ENCODE measurements at places on chromosomes 1 and 21.

GRCh38 chr1:244211559-244211944 is 160.5 kb downstream of the ZBTB18 start:
- no peak for DNase-seq

DNA sequence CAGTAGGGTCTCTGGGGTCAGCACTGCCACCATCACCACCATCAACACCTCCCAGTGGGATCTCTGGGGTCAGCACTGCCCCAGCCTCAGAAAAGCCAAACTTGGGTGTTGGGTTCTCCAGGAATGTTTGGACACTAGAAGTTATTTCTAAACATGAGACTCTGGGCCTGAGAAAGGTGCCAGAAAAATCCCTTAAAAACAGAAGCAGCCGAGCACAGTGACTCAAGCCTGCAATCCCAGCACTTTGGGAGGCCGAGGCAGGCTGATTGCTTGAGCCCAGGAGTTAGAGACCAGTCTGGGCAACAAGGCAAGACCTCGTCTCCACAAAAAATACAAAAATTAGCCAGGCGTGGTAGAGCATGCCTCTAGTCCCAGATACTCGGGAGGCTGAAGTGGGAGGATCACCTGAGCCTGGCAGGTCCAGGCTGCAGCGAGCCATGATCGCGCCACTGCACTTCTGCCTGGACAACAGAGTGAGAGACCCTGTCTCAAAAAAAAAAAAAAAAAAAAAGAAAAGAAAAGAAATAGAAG is 470 bp downstream of the PTAFR start:
- no peak for DNase-seq

GRCh38 chr1:202952818-202953217 is 5.3 kb downstream of the ADIPOR1 start:
- DNase-seq: no peak

GRCh38 chr1:33350611-33351280 is 29.8 kb upstream of the A3GALT2 start:
- no peak for DNase-seq

DNA sequence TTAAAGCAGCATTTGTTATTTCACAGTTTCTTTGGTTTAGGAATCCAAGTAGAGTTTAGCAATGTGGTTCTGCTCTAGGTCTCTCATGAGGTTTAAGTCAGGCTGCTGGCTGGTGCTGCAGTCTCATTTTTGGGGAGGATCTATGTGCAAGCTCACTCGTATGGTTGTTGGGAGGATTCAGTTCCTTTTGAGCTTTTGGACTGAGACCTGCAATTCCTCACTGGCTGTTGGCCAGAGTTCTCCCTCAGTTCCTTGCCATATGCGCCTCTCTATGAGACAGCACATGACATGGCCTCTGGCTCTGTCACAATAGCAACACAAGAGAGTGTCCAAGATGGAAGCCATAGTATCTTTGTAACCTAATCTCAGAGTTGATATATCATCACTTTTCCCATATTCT is 91.0 kb downstream of the OLFML2B start:
- no peak for DNase-seq

GRCh38 chr1:116256875-116257274 is 116.2 kb upstream of the ATP1A1 start:
- DNase-seq: no peak

DNA sequence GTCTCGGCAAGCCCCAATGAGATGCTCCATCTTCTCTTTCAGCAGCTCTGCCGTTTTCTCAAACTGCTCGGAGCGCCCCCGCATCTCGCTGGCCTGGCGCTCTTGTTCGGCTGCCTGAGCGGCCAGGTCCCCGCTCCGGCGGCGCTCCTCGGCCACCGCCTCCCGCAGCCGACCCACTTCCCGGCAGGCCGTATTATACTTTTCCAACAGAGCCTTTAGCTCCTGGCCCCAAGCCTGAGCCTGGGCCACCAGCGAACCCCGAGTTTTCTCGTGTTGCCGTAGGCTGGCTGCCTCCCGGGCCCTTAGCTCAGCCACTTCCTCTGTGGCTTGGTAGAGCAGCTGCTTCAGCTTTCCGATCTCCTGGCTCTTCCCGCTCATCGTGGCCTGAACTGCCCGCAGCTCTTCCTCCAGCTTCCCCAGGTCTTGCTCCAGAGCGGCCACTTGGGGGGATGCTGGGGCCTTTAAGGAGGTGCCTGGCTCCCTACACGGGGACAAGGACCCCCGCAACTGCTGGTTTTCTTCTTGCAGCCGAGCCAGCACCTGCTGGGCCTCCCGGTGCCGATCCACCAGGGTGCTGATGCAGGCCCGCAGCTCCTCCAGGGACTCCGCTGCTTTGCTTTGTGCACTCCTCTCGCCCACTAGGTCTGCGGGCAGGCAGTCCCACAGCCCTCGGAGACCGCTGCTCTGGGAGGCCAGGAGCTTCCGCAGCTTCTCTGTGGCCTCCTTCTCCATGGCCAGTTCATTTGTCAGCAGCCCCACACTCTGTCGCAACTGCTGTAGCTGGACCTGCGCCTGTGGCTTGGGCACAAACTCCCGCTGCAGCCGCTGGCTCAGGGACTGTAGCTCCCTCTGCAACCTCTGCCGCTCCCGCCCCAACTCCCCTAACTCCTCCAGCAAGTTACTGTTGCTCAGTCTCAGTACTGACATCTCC is 13.4 kb upstream of the PIAS3 start:
- DNase-seq: no peak

GRCh38 chr1:62210960-62211359 is 16.3 kb downstream of the L1TD1 start:
- DNase-seq: no peak

All from GM12892 (cell line).